ENCODE measurements at places on chromosomes 12 and 14.

DNA sequence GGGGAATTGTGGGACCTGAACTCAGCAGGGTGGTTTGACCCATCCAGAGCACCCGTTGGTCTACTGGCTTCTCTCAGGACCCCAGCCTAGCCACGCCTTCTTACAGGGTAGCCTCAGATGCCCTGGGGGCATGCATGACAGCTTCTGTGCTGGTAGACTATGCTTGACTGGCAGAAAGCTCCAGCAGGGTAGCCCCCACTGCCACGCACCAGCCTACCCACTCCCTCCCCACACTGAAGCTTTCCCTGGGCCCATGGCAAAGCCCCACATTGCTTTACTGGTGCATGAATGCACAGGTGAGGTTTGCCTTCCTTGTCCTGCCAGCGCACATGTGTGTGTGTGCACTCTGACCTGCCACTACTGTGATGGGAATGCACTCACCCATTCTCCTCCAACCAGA is 772.2 kb downstream of the LRFN5 start:
- DNase-seq, result no peak

DNA sequence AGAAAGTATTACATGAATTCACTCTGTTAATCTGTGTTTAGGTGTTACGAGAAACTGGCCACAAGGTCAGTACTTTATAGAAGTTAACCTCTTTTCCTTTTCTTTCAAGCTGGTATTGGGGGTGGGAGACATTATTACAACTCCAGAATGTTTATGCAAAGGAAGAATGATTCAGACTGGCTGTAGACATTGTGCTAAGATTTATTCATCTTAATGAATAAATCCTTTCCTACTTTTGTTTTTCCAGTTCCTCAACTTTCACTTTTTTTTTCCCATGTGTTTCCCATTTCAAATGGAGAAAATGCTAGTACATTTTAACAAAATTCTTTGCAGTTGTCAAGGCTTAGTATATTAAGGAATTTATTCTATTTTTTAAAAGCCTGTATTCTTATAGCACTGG is 1.3 kb downstream of the OTOGL start:
- DNase-seq, result no peak

- DNase-seq, result no peak
Measured at GRCh38 chr14:37138898-37139297, 33.5 kb downstream of the SLC25A21 start.

- DNase-seq, result no peak
Measured at GRCh38 chr12:25502596-25502995, 50.5 kb downstream of the LMNTD1 start.

GRCh38 chr12:118102609-118103008 is 1.2 kb downstream of the VSIG10 start:
- DNase-seq, result no peak

DNA sequence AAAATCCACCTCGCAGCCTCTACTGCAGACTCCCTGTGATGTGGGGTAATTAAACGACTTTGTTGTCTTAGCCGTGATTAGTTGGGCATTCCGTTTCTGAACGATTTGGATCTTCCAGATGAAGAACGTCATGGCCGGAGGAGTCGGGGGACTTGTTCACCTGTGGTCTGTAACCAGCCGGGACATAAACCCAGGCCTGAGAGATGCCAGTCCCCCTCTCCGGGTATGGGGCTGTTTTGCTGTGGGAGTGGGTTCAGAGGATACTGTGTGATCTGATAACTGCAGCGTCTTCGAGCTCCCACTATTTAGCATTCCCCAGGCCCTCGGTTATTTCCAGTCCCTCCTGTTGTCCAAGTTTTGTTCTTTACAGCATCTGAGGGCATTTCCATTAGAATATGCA is 96.1 kb downstream of the PIWIL1 start:
- no peak for DNase-seq

GRCh38 chr14:95533391-95533821 is 1.4 kb upstream of the GLRX5 start:
- no peak for DNase-seq

DNA sequence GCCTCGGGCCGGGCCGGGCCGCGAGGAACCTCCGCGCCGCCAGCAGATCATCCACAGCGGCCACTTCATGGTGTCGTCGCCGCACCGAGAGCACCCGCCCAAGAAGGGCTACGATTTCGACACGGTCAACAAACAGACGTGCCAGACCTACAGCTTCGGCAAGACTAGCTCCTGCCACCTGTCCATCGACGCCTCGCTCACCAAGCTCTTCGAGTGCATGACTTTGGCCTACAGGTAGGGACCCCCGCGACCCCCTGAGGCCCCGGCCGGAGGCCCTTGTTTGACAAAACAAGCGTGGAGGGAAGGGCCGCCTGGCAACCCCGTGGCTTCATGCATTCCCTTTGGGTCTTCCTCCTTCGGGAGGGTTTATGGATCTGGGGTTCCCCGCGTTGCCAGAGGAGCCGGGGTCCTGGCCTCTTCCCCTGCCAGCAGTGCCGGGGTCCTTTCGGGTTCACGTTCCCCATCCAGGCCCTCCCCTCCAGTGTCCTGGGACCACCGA is 526 bp downstream of the MLXIP start:
- no peak for DNase-seq

DNA sequence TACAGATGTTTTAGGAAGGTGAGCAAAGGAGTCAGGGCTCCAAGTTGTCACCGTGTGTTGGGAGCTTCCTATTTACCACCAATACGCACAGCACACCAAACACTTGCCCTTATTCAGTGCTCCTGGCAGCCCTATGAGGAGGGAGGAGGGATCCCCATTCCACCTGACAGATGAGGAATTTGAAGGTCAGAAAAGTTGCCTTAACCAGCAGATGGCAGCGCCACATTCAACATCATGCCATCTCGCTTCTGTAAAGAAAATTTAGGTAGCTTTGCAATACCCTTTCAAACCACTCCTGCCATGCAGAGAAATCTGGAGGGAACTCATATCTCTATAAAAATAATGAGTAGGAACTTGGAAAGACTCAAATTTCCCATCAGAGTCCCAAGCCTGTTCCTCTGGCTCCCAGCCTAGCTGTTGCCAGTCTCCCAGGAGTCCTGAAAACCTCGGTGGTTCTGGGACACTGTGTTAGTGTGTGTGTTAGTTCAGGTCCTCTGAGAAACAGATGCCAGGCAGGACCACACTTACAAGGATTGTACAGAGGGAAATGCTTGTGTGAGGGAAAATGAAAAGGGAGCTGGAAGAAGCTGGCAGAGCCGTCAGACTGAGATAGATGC is 410.5 kb downstream of the MED13L start:
- DNase-seq, result no peak

GRCh38 chr12:113134071-113134470 is 1.5 kb downstream of the RASAL1 start:
- no peak for DNase-seq

All from amniotic stem cell (primary cell).